ENCODE measurements at places on chromosomes 1 and 21.

GRCh38 chr1:157829210-157829609 is 9.3 kb upstream of the FCRL1 start:
- no peak overlapping the region for H3K4me3 ChIP-seq
- no peak for DNase-seq
- no peaks in the 10 kb centered on the region for H3K36me3 ChIP-seq
- H3K4me1 ChIP-seq = no peaks in the 10 kb centered on the region

GRCh38 chr1:23872421-23872820 is 4.3 kb upstream of the FUCA1 start:
- H3K4me1 ChIP-seq = no peaks in the 10 kb centered on the region
- no peaks in the 10 kb centered on the region for H3K36me3 ChIP-seq

DNA sequence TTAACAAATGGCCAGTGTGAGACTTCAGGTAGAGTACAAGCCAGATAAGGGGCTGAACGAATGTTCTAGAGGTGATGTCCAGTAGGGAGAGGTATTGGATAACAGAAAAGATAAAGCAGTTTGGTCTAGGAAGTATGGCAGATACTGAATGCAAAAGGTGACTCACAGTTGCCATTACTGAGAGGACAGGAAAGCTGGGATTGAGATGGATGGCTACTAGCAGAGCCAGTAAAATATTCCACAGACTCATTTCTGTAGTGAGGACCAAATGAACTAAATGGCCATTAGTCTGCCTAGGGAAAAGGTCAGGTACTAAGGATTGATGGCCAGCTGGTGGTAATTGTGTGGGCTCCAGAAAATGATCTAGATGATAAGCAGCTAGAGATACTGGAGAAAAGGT is 11.5 kb downstream of the MACO1 start:
- H3K27ac ChIP-seq = no peak overlapping the region
- no peak overlapping the region for H3K4me3 ChIP-seq
- DNase-seq = peak; percentile 38

DNA sequence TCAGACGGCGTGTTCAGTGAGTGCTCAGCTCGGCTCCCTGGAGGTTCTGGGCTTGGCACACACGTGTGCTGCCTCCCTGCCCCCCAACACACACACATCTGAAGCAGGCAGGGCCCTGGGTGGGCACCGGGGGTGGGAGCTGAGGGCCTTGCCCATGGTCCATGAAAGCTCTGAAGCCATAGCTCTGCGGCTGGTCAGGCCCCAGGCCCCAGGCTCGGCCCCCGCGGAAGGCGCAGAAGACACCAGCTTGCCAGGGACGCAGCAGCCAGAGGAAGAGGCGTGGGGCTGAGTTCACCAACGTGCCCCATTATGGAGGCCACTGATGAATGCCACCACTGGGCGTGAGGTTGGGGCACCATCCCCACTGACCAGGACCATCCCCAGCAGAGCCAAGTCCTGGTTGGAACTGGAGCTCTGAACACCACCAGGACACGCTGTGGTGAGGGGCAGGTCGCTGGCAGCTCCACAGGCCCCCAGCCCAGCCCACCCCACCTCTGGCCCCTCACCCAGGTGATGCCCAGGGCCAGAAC is 4.2 kb downstream of the AURKAIP1 start:
- H3K4me1 ChIP-seq = no peaks in the 10 kb centered on the region
- no peaks in the 10 kb centered on the region for H3K36me3 ChIP-seq
- H3K4me3 ChIP-seq = no peak overlapping the region
- no peak overlapping the region for H3K27ac ChIP-seq
- no peaks in the 10 kb centered on the region for H3K27me3 ChIP-seq
- no peak for DNase-seq

- H3K36me3 ChIP-seq = peaks cover 4% of the 10 kb centered on the region
- DNase-seq = peak; percentile 78
- no peak overlapping the region for H3K4me3 ChIP-seq
- H3K27ac ChIP-seq = no peak overlapping the region
These were observed 71.4 kb downstream of the UCK2 start for GRCh38 chr1:165898837-165899236.

DNA sequence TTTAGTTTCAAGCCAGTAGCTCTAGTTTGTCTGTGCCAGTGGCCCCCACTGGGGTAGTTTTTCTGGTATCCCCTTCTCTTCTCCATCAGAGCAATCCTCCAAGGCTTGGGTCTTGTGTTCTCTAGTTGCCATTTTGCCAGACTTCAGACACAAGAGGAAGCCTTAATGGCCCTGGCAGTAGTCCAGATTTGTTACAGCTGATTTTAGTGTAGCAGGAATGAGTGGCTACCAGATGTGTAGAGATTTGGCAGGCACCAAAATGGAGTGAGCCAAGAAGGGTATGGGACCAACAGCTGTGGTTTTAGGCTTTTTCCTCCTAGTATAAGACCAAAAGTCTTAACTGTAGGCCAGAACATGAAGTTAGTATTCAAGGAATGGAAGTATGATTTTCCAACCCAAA is 56.8 kb downstream of the ACP6 start:
- no peak overlapping the region for H3K4me3 ChIP-seq
- DNase-seq = no peak
- H3K36me3 ChIP-seq = peaks cover 6% of the 10 kb centered on the region
- H3K27me3 ChIP-seq = no peaks in the 10 kb centered on the region

GRCh38 chr1:208387908-208388811 is 144.0 kb upstream of the PLXNA2 start:
- no peaks in the 10 kb centered on the region for H3K4me1 ChIP-seq
- no peaks in the 10 kb centered on the region for H3K27me3 ChIP-seq
- H3K4me3 ChIP-seq = no peak overlapping the region
- H3K36me3 ChIP-seq = no peaks in the 10 kb centered on the region
- DNase-seq = no peak

DNA sequence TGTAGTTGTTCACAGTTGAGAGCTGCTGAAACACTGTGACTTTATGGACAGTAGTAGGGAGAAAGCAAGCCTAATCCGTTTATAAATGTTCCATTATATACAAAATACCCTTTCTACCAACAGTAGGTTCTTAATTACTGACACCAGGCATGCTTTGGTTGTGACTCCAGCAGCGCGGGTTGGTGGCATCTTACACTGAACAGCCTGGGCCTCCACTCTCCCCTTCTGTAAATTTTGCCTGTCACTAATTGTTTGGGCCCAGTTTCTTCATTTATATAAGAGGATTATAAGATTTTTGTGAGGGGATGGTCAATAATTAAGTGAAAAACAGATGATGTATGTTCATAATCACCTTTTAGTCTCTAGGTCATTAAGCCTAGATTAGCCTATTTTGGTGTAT is 58.2 kb downstream of the ITSN1 start:
- H3K4me3 ChIP-seq = no peak overlapping the region
- H3K27me3 ChIP-seq = no peaks in the 10 kb centered on the region
- H3K4me1 ChIP-seq = peaks cover 9% of the 10 kb centered on the region
- H3K36me3 ChIP-seq = no peaks in the 10 kb centered on the region
- DNase-seq = no peak

DNA sequence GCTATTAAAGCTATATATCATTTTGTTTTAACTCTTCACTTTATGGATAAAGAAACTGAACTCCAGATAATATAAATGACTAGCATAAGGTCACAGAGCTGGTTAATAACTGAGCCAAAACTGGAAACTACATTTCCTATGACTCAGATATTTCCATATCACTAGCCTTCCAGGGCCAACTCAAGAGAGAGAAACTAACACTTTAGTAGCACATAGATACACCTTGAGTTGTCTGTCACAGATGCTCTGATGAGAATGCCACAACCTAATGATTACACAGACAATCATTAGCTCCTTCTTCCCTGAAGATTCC is 40.7 kb downstream of the NME7 start:
- no peaks in the 10 kb centered on the region for H3K27me3 ChIP-seq
- H3K4me3 ChIP-seq = no peak overlapping the region
- no peak for DNase-seq
- no peaks in the 10 kb centered on the region for H3K4me1 ChIP-seq

DNA sequence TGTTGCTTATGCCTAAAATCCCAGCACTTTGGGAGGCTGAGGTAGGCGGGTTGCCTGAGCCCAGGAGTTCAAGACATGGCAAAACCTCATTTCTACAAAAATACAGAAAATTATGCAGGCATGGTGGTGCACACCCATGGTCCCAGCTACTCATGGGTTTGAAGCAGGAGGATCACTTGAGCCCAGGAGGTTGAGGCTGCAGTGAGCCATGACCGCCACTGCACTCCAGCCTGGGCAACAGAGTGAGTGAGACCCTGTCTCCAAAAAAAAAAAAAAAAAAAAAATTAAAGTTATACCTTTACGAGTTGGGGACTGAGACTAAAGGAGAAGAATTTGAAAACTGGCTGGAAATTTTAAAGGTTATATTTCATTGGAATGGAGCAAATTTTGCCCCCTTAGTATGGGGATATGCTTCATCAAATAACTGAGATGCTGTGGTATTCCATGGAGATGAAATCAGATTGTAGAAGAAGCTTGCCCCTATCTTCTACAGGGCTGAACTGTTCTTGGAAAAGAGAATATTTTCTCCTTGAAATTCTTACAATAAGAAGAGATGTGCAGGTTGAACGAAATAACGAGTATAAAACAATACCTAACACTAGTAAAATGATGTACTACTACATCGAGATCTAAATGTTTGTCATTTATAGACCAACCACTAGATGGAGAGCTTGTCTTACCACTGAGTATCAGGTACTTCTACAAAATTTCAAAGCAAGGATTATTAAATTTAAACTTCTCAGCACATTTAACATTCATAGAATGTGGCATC is 34.9 kb upstream of the SCYL3 start:
- no peaks in the 10 kb centered on the region for H3K4me1 ChIP-seq
- H3K4me3 ChIP-seq = no peak overlapping the region
- H3K36me3 ChIP-seq = no peaks in the 10 kb centered on the region
- no peak overlapping the region for H3K27ac ChIP-seq

DNA sequence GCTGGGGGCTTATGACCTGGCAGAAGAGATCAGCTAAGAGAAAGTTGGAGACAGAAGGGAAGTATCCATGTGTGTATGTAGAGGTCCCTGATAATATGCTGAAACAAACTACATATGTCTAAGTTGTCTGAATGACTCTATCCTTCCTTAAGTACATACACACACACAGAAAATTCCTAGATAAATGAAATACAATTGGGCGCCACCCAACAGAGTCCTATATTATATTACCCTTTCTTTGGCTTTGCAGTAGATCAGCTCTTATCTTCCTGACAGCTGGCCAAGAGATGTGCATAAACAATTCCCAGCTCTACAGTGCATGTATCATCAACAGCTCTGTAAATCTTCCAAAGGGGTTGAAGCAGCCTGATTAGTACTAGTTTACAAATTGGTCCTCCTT is 40.1 kb downstream of the SORT1 start:
- H3K27me3 ChIP-seq = no peaks in the 10 kb centered on the region
- no peak for DNase-seq
- no peaks in the 10 kb centered on the region for H3K36me3 ChIP-seq
- no peak overlapping the region for H3K4me3 ChIP-seq
- no peaks in the 10 kb centered on the region for H3K4me1 ChIP-seq
- H3K27ac ChIP-seq = no peak overlapping the region

GRCh38 chr1:91745640-91746373 is 140.1 kb downstream of the TGFBR3 start:
- H3K36me3 ChIP-seq = no peaks in the 10 kb centered on the region
- no peaks in the 10 kb centered on the region for H3K27me3 ChIP-seq
- no peaks in the 10 kb centered on the region for H3K4me1 ChIP-seq
- H3K27ac ChIP-seq = no peak overlapping the region

- no peak for DNase-seq
- H3K27ac ChIP-seq = peak within 1 kb of the TSS; percentile 99
- no peaks in the 10 kb centered on the region for H3K27me3 ChIP-seq
- H3K36me3 ChIP-seq = no peaks in the 10 kb centered on the region
- no peaks in the 10 kb centered on the region for H3K4me1 ChIP-seq
These were observed at the start of gene ARID4B for GRCh38 chr1:235327559-235328270. ARID4B (minus strand) TSS chr1:235328179; CDS start chr1:235326919, 1,260 bp downstream.

DNA sequence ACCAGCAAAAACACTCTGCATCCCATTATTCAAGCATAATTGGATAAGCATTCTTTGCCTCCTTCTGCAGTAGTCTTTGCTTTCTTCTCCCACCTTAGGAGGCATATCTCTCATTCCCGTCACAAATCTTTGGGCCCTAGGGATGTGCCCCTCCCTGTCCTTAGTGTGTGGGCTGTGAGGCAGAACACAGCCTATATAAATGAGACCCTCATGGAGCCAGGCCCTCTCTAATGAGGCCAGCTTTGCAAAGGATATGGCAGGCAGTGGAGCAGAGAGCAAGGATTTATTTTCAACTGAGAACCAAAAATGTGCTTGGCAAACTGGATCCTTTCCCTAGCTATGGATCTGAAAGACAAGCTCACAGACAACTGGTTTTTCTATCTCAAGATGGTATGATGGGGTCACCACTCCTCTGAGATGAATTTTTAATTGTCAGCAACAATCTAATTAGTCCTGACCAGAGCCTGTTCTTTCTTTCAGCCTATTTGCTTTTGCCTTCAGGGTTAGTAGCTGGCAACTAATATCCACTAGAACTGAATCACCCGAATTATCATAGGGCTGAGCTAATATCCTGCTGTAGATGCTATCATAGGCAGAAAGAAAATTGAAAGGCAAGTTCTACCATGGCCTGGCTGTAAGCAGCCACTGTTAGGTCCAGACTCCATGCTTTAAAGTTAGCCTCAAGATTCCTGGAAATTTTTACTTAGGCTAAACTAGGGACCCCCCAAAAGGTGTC is 134.2 kb downstream of the SYT2 start:
- H3K36me3 ChIP-seq = no peaks in the 10 kb centered on the region
- no peak for DNase-seq
- no peak overlapping the region for H3K4me3 ChIP-seq
- H3K27me3 ChIP-seq = no peaks in the 10 kb centered on the region

GRCh38 chr1:32234792-32235191 is 12.2 kb upstream of the FAM167B start:
- no peak for DNase-seq
- no peak overlapping the region for H3K27ac ChIP-seq
- no peaks in the 10 kb centered on the region for H3K4me1 ChIP-seq
- H3K4me3 ChIP-seq = no peak overlapping the region

DNA sequence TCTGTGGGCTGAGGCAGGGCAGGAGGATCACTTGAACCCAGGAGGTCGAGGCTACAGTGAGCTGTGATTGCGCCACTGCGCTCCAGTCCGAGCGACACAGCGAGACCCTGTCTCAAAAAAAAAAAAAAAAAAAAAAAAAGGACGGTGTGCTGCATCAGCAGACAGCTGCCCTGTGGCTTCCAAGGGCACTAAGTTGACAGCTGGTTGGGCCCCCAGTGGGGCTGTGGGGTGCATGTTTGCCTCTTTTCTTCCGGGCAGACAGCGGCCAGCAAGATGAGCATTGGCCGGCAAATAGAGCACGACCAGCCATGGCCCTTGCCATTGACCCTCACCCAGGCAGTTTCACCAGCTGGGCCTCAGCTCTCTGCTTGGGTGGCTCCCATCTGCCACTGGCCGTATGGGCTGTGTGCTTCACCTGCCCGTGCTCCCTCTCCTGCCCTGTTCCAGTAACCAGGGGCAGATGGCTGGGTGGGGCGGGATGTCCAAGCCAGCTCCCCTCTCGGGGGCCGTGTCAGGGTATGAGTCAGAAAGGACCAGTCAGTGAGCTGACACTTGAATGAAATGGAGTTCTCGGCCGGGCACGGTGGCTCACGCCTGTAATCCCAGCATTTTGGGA is 12.3 kb upstream of the SLC25A34 start:
- H3K36me3 ChIP-seq = peaks cover 7% of the 10 kb centered on the region
- no peak for DNase-seq
- H3K4me1 ChIP-seq = no peaks in the 10 kb centered on the region
- H3K27me3 ChIP-seq = no peaks in the 10 kb centered on the region
- H3K4me3 ChIP-seq = no peak overlapping the region
